ENCODE measurements at places on chromosomes 3 and 15.

GRCh38 chr3:45109771-45110508, 36.2 kb downstream of the CDCP1 start:
- ATAC-seq = peak; percentile 45

GRCh38 chr15:58423831-58424608, 7.8 kb upstream of the LIPC start:
- ATAC-seq = peak; percentile 62

- no peak for ATAC-seq
Observed at GRCh38 chr3:124843506-124844177, 43.5 kb downstream of the ITGB5 start.

GRCh38 chr15:54212635-54213034, 234.4 kb downstream of the UNC13C start:
- no peak for ATAC-seq

- ATAC-seq = no peak
Observed at GRCh38 chr3:60779637-60780036, 471.6 kb downstream of the FHIT start.

- ATAC-seq = no peak
Observed at GRCh38 chr15:59522988-59523461, 85.0 kb downstream of the FAM81A start.

GRCh38 chr3:147760085-147760484, 350.9 kb downstream of the ZIC1 start:
- no peak for ATAC-seq

DNA sequence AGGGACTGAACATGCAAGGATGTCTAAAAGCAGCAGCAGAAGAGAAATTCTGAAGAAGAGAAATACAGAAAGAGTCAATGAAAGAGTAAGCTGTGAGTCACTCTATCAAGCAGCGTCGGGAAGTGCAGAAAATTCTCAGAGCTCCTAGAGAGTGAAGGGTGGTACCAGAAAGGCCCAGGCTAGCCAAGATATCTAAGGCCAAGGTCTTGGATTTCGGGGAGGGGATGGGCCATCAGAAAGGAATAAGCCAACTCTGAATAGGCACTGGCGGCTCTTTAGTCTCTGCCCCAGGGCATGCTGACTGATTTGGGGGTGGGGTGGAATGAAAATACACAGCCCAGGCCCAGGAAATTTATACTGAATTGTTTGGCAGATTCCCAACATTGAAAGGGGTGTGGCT, 70.8 kb downstream of the GPR156 start:
- ATAC-seq = no peak

- peak; percentile 96 for ATAC-seq
Observed at GRCh38 chr3:65963787-65964677, 74.7 kb downstream of the MAGI1 start.

- no peak for ATAC-seq
Observed at GRCh38 chr3:50606596-50606995, 5.0 kb downstream of the CISH start.

DNA sequence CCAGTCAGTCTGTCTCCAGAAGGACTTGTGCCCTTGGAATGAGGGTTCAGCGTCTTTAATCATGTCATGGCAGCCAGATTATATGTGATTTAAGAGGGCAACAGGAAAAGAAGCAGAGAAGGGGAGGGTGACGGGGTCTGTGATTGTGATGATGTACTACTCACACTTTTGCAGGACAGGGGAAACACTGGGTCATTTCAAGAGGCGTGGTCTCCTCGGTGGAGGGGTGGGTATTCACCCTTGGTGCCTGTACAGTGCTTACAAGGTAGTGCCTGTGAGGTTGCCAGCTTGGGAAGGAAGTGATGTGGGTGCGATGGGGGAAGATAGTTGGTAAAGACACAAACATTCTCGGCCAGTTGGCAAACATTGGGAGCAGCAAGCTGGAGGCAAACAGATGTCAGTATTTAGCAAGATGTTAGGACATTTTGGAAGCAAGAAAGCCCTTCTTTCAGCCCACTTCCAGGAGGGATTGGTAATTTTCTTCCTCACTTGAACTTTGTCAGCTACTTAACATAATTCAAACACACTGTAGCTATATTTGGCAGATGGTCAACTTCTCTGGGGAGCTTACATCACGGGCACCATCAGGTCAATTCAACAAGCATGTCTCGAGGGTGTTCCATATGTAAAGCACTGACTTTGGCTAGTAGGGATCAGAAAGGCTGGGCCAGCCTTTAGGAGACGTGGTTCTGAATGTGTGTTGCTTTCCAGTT, 71.4 kb upstream of the ROPN1 start:
- no peak for ATAC-seq

GRCh38 chr15:101313041-101313761, 18.2 kb upstream of the SNRPA1 start:
- ATAC-seq = no peak

GRCh38 chr3:101122681-101123080, 129.5 kb upstream of the ABI3BP start:
- no peak for ATAC-seq

- ATAC-seq = no peak
Observed at GRCh38 chr3:146195605-146196004, 34.6 kb upstream of the PLOD2 start.

DNA sequence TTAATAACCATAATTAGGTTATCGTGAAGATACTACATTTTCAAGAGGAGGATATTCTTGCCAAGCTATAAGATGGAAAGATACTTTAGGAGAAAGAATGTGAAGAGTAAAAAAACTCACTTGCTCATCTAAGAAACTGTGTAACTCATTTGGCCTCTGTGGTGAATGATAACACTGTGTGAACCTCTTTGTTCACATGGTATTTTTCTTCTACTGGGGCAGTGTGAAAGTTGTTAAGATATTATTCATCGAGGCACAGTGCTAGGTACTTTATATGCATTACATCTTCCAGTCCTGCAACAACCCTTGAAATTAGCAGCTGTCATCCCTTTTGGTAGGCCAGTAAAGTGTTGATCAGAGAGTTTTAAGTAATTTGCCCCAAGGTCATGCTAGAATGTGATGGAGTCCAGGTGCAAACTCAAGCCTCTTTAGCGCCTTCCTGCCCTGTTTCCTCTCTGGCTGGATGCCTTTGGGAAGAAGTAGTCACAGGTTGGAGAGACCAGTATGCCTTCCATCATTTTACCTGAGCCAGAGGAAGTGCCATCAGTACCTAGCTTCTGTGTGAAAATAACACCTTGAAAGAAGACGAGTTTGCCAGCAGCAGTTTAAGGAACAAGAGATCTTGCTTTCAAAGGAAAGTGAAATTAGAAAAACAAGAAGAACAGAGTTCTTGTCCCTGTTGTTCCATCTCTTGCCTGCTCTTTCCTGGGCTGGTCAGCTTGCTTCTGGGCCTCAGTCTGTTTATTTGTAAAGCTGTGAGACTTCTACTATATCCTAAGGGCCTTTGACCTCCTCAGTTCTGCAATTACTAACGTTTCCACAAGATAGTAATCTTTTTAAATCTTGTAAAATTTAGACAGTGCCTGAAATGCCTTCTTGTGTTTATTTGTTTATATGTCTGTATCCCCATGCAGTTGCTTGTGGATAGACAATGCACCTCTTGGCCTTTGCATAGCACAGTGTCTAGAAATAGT, 179.3 kb downstream of the FNDC3B start:
- no peak for ATAC-seq

GRCh38 chr15:81939604-81940440, 106.0 kb downstream of the MEX3B start:
- ATAC-seq = peak; percentile 42

DNA sequence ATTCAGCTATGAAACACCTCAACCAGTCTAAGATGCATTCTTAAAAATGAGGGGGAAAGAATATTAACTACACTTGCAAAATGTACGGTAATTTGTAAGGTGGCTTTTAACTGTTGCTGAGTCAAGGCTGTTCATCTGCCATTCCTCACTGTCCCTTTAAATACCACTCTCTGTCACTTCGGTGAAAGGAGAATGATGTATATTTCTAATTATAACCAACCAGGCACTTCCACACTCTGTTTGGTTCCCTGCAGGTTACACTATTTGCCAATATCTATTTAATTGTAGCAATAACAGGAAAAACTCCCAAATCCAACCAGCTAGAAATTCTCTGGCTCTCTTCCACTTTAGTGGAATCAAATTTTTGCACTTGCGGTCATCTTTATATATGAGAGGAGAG, 70.5 kb upstream of the SLCO3A1 start:
- ATAC-seq = no peak

DNA sequence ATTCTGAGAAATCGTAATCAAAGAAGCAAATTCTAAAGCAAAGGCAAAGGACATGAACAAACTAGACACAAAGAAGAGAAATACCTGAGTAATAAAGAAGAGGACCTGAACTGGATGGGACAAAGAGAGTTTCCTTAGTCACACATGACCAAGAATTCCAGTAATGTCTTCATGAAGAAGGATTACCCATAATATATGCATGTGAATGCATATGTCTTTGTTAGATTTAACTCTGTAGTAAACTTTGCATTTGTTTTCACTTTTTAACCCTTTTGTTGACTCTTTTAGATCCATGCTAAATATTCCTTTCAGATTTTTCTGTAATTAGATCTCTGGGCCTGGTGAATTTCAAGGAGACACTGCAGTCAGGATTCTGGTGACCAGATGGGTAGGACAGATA, 279.8 kb downstream of the ARRDC4 start:
- ATAC-seq = no peak

DNA sequence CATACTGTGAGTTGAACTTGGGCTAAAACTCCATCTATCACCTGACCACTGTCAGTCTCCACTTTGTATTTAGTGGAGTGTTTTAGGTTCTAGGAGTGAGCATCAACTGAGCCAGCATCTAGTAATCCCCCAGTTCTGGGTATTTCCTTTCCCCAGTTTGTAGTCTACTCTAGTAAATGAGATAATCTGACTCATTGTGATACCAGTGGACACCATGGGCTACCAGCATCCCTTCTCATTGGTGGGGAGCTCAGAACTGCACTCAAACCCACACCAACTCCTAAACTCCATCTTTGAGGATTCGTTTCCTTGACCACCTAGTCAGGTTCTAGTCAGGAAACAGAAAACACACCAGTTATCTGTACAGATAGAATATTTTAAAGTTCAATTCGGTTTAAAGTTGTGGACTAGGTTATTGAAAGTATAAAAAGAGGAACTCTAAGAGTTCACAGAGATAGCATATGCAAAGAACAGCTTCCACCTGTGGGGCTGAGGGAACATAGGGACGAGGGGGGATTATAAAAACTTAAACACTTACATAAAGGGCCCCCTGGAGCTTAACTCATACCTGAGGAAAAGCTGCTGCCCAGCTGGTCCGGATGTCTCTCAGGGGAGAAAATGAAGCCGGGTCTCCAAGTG, 36.0 kb downstream of the LEO1 start:
- peak; percentile 16 for ATAC-seq

GRCh38 chr15:75723847-75724660, 11.4 kb upstream of the CSPG4 start:
- peak; percentile 81 for ATAC-seq

DNA sequence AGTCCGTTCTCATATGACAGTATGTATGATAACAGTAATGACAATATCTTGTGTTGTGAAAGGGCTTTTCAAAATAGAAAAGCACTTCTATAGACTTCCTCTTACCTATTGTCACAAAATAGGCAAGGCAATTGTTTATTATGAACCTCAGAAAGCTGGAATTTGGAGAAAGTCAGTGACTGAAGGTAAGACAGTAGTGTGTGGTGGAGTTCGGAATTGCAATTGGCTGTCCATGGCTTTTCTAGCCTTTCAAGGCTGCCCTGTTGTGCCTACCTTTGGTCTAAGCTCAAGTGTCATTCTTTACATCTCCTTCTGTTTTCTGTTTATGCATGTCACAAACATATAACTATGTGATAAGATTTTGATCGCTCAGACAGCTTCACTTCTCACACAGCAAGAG, 219.3 kb upstream of the NR2E3 start:
- peak; percentile 40 for ATAC-seq

DNA sequence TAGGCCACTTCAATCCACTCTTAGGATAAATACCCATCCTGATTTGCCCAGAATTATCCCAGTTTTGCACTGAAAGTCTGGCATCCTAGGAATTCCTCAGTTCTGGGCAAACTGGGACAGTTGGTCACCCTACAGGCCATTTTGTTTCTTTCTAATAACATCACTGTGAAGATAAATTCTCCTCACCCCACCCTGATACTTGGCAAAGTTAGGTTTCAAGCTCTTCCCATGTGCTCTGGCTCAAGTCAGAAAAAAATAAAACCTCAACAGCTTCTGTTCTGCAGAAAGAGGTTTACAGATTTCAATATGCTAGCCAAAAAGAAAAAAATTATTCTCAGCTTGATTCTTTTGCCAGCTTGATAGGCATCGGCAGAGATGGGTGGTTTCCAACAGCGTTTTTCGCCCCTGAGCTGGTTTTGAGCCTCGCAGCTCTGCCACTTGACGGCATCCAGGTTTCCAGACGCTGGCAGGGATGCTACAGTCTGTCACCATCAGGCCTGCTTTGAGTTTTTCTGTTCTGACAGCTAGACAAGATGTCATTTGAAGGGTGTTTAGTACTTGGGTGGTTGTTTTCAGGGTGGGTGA, 171.4 kb downstream of the SSR3 start:
- ATAC-seq = no peak

DNA sequence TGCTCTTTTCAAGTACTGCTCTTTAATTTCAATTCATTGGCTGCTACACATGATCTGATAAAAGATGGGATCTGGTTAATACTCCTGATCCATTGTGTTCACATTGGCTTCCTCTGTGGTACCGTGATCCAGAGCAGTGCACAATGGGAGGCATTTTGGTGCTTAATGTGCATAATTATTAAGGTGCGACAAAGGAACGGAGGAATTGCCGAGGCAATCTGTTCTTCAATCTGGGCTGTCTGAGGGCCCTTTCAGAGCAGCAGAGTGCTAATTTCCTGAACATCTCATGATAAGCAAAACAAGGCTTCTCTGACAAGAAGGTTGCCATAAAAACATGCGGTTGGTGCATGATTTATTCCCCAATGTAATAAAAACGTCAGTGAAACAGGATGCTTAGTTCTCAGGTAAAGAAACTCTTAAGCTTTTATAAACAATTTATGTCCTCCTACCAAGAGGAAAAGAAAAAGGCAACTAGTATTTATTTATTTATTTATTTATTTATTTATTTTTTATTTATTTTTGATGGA, 64.0 kb upstream of the EPHA3 start:
- ATAC-seq = no peak

DNA sequence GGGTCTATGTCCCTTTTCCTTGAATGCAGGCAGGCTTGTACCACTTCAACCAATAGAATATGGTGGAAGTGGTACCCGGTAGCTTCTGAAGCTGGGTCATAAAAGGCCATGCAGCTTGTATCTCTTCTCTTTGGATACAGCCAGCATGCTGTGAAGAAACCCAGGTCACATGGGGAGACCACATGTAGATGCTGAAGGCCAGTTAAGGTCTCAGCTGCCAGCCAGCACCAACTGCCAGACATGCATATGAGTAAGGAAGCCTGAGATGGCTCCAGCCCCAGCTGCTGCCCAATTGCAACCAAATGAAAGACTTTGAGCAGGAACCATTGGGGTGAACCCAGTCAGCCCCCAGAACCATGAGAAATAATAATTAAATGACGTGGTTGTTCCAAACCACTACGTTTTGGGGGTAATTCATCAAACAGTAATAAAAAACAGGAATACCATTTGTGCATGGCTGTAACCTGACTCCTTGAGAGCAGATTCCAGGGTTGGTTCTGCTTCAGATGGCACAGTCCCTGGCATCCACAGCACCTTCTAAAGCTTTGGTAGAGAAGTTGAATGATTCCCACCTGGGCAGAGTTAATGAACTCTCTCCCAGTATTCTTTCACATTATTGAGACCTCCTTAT, 3.8 kb downstream of the RBP2 start:
- no peak for ATAC-seq

GRCh38 chr15:63842626-63843025, 8.9 kb upstream of the HERC1 start:
- no peak for ATAC-seq

Measured in esophagus mucosa (tissue), 1 donor.